ENCODE measurements at places on chromosomes 16 and 17.

DNA sequence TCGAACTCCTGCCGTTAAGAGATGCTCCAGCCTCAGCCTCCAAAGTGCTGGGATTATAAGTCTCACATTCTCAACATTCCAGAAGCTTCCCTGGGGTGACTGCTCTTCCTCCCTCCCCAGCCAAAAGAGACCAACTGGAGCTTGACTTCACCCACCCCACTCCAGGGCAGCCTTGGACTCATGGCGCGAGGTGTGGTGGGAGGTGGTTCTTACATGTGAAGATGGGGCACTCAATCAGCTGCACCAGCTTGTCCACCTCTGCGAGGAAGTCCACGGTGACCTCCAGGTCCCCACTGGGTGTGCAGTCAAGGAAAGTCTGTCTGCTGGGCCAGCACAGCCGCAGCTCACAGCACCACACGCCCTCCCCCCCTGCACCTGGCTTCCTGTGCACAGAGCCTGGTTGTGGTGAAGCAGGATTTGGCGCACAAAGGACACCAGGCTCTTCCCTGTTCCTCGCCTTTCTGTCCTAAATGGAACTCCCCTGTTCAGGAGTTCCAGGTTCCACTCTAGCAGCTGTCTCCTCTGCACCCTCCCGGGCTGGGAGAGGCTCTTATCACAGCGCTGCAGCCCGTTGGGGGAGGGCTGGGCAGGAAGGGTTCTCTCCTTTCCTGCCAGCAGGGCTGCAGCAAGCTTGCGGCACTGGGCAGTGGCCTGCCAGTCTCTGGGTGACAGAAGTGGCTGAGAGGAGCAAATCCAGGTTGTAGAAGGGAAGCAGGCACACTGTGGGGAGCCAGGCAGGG lies 9.6 kb upstream of the MTSS2 start:
- DNase-seq: no peak

DNA sequence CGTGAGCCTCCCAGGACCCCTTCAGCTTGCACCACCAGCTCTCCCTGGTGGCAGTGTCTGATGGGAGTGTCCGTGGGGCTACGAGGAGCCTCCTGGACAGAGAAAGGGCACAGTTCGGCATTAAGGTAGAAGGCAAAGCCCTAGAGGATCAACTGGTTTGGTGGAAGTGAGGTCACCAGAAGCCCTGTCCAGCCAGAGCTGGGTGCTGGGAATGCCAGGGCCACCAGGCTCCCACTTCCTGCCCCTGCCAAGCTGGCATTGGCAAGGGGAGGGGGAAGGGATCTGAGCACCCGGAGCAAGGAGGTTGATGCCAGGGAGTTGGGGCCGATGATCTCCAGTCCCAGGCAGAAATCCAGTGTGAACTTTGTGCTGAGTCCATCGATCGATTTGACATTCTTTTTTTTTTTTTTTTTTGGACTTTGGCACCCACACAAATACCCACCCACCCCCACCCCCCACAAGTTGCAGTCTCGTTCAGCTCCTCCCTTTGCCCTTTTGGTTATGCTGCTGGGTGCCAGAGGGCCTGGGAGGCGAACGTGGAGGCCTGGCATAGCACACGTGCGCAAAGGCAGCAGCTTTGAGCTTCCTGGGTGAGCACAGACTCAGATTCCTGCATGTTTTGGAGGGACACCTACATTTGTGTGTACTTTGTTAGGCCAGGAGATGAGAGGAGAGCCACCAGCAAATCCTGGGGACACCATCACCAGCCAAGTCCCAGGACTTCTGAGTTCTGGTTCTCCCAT lies 2.1 kb downstream of the NHERF1 start:
- no peak for DNase-seq

DNA sequence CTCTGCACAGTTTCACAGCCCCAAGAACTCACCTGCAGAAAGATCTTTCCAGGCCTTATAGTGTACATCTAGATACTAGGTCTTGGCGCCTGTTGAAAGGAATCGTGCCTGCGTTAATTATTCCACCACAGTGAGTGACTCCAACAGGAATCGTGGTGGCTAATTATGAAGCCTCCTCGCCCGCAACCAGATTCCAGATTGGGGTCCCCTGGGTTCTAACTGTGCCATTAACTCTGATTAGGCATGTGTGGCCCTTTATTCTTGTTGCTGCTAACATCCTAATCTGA lies 295.3 kb upstream of the MAF start:
- no peak for DNase-seq

GRCh38 chr17:74659889-74660288 lies 36.4 kb upstream of the CD300E start:
- no peak for DNase-seq

GRCh38 chr17:38341035-38341721 lies 2.6 kb downstream of the GPR179 start:
- DNase-seq: no peak

- no peak for DNase-seq
Observed at GRCh38 chr16:49602201-49602975, 228.8 kb downstream of the C16orf78 start.

DNA sequence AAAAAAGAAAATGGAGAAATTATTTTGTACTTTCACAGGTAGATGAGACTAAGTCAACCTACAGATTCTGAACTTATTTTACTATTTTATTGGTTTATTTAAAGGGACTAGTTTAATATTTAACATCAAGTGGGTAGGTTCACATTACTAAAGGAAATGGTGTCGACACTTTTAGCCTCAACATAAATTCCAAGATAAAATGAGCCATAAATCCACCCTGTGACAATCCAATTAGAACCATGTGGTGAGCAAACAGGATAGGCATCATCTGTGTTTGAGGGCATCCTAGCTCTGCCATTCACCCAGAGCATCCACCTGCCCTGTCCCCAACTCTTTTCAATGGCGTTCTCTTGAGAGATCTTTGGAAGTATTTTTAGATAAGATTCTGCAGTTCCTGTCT lies 92.8 kb upstream of the PMFBP1 start:
- DNase-seq: no peak

DNA sequence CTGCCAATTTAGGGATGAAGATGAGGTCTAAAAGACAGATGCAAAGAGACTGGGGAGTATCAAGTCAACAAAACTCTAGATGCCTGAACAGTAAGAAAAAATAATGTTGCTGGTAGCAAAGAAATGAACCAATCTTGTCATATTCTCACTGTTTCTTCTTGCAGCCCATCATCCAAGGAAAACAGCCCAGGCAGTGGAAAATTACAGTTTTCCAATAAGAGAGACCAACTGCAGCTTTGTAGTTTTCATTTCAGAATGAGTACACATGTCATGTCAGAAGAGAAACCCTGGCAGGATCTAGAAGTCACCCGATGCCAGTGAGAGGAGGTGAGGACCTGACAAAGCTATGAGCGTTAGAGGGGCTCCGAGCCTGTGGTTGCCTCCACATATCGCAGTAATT lies 500.4 kb upstream of the PSMD7 start:
- DNase-seq: no peak

DNA sequence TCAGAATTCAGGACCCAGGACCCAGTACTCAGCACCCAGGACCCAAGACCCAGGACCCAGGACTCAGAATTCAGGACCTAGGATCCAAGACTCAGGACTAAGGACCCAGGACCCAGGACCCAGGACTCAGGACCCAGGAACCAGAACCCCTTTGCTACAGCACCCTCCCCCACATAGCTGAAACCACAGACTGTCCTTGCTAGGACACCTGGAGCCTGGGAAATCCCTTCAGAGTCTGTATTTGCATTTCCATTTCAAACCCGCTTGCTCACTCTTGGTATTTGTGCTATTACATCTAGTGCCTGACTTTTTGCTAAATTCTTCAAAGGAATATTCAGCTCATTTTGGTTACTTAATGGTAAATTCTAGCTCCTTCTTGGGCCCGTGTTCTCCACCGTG lies 275.8 kb upstream of the MAF start:
- no peak for DNase-seq

All from activated T-cell treated with anti-CD3 and anti-CD28 coated beads for 48 hours (primary cell).